Activated CD4-positive, alpha-beta T cell treated with anti-CD3 and anti-CD28 coated beads, Interleukin-2, amount 10 ng/mL, durations not matched to agents 24 days and 14 days (primary cell): ENCODE measurements at places on chromosomes 7 and 10. TPM values are rescaled to one million over a fixed set of nuclear protein-coding genes. Genes with fewer than 3 reads are reported as not detected.

SPACDR gene
- total RNA-seq = 2.7 and 2.9 TPM in 2 replicates

DNA sequence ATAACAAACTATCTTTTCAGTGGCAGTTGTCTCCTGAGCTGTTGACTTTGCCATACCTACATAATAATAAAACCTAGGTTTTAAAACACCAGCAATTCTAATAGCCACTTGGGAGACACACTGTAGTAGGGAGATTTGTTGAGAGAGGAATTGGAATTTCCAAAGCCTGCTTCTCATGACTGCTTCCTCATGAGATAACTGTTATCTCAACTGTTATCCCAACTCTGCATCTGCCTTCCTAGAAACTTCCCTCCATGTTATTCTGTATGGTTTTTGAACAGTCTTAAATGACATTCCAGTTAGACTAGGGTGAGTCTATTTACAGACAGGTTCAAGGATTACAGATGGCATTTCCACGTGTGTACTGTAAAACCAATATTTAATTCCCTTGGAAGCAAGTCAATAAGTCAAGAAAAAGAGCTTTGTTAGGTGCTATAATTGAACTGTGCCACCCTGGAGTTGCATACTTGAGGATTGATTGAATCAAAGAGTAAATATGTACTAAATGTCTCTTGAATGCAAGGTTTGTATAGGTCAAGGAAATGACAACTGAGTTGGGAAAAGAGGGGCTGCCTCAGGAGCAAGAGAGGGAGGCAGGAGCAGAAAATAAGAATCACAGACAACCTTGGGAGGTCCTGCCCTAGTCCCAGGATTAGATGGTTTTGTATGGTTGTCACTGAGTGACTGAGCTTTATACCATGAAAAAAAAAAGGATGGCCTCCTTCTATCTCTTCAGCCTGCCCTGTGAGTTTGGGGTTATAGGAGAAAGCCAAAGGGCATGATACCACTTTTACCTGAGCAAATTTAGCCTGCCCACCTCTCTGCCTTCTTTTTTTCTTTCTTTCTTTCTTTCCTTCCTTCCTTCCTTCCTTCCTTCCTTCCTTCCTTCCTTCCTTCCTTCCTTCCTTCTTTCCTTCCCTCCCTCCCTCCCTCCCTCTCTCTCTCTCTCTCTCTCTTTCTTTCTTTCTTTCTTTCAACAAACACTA, 9.9 kb upstream of the TM9SF3 start:
- DNase-seq = no peak

- no peak for DNase-seq
Observed at GRCh38 chr7:90272242-90272641, 27.3 kb downstream of the CFAP69 start.

HOXA13 gene
- not detected in 2 replicates for total RNA-seq
